ENCODE measurements at places on chromosomes 2 and 18.

- DNase-seq: no peak
These were observed 35.6 kb downstream of the FBLN7 start for GRCh38 chr2:112173646-112174319.

DNA sequence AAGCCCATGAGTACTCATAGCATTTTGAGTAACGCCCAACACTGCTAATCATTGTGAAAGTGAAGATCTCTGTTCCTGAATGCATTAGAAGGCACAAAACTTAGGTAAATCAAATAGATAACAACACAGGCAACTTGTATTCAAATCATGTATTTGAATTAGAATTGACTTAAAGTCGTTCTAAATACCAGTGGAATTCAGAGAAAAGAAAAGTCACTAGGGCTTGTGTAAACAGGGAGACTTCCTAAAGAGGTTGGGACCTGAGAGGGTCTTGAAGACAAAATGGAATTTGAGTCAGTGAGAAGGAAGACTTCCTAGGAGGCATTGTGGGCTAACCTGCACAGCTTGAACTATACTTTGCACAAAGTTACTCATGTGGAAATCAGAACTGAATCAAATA, 127.2 kb downstream of the CTNNA2 start:
- DNase-seq: no peak

DNA sequence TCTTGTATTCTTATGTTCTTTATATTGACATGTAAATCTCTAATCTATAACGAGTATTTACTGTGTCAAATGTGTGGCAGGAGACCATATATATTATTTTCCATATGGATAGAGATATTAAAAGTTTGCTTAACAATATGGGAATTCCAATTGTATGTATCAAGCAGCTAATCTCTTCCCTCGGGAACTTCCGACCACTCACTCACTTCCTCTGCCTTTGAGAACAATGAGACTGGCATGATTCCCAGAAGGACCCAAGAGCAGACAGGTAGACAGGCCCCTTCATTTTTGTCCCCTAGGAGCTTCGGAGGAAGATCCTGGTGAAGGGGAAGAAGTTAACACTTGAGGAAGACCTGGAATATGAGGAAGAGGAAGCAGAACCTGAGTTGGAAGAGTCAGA, 24.1 kb downstream of the PLCD4 start:
- peak; percentile 65 for DNase-seq

DNA sequence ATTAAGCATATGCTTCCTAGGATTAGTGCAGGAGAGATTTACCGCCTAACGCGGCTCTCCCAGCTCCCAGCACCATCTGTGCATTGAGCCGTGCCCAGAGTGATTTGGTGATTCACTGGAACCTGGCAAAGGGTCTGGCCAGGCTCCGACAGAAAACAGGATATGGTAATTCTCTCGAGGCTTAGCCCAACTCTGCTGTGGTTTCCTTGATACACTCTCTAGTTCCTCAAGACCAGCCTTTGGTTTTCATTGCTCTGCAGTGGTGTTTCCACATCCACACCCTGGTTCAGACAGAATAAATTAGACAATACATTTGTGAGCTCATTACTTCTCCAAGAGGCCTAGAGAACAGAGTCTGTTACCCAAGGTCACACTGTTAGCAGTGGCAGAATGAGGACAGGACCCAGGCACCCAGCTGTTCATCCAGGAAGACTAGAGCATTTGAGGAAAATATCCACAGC, 23.0 kb upstream of the SMAD2 start:
- DNase-seq: peak; percentile 58

DNA sequence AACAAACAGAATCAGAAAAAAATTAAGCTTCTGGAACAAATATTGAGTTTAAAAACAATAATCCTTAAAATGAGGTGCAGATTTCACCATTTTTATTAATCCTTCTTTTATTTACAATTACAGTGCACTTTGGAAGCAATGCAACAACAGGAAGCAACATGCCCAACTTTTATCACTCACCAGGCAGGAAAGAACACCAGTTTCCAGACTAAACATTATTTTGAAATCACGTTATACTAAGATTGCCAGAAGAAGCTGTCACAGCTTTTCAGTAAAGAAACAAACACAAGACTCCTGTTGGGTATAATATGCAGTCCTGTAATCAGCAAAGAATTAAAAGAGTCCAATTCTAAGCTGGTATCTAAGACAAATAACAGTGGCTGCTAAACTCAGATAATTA, 137.9 kb upstream of the ZC3H15 start:
- DNase-seq: no peak

DNA sequence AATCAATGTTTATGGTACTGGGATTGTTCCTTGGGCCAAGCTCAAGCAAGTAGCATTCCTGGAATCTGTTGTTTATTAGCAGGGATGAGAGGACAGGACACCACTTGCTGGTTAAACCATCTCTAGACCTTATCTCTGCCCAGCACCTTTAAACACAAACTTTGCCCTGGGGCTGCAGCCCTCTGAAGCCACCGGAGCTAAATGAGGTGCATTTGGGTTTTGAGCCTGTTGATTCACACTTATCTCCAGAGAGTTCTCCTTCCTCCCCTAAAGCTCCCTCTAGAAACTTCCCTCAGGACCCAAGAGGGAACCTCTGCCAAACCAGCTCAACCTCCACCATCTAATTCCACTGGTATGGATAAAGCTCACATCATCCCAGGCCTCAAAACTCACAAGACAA, 94.8 kb upstream of the EPAS1 start:
- DNase-seq: no peak

DNA sequence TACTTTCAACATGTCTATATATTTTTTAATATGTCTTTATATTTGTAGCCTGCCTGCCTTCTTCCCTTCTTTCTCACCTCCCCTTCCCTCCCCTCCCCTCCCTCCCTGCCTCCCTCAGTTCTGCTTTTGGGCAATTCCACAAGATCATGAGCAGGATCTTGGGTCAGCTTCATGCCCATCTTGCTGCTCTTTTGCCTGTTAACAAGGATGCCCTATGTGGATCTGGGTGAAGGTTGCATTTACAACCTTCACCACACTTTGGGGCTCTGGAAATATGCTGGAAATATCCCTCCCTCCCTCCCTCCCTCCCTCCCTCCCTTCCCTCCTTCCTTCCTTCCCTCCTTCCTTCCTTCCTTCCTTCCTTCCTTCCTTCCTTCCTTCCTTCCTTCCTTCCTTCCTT, 334.1 kb upstream of the FAM98A start:
- DNase-seq: no peak

- no peak for DNase-seq
These were observed 389.6 kb upstream of the CDH19 start for GRCh38 chr18:66993492-66993891.

GRCh38 chr2:220949466-220949865, 622.6 kb downstream of the EPHA4 start:
- no peak for DNase-seq

GRCh38 chr2:30914456-30914855, 107.2 kb upstream of the CAPN13 start:
- no peak for DNase-seq

Data from fibroblast of skin of right biceps (primary cell).